Glutamatergic neuron (in vitro differentiated cells): ENCODE measurements at places on chromosomes 16 and 17. TPM values are rescaled to one million over a fixed set of nuclear protein-coding genes. Genes with fewer than 3 reads are reported as not detected.

ZG16 gene
- not detected for total RNA-seq

DNA sequence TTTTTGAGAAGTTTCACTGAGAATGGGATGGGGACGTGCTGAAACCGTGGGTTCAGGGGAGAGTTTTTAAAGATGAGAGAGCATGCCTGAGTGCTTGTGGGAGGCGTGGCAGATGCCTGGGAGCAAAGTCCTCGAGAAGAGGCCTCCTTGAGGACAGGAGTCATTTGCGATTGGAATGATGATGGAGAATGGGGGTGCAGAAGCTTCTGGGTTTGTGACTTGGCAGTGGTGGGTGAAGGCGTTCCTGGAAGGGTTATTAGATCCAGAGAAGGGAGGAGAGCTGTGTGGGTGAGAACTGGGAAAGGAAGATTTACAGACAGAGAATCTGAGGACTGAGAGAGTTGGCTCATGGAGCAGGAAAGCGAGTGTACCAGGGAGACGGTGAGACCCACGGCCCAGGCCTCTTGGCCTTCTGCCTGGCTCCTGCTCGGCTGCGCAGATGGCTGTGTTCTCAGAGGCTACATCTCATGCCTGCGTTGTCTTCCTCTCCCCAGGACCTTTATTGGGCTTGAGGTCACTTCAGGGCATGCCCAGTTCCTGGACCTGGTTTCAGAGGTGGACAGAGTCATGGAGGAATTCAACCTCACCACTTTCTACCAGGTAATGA is 8.6 kb upstream of the MMP15 start:
- no peak overlapping the region for H3K4me3 ChIP-seq
- peak; percentile 4 for DNase-seq
- H3K27me3 ChIP-seq, result no peaks in the 10 kb centered on the region
- H3K27ac ChIP-seq, result no peak overlapping the region

DNA sequence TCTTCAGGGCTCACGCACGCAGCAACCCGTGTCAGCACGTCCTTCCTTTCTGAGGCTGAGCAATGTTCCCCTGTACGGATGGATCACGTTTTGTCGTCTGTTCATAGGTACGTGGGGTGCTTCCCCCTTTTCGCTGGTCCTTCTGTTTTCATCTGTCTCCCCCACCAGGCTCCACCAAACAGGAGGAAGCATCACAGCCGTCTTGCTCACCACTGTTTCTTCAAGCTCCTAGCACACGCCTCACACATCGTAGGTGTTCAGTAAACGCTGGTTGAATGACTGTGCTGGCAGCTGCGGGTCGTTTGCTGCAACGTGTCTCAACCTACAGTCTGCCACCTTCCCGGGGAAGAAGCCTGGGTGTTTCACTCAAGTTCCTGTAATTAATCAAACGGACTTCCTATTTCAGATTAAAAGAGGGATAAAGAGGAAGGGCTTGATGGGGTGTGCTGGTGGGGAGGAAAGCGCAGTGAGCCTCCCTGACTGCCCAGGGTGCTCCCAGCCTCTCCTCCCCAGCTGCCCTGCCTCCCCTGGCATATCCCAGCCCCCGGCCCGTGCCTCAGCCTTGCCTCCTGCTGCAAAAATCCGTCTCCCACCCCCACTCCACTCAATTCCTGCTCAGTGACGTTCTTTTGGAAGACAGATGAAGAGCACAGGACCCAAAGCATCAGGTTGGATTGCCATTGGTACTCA is 76.7 kb upstream of the DOC2B start:
- H3K27me3 ChIP-seq, result peaks cover 2% of the 10 kb centered on the region
- peaks cover 36% of the 10 kb centered on the region for H3K36me3 ChIP-seq
- H3K27ac ChIP-seq, result no peak overlapping the region
- H3K4me1 ChIP-seq, result peaks cover 5% of the 10 kb centered on the region
- H3K4me3 ChIP-seq, result no peak overlapping the region
- no peak for DNase-seq

GRCh38 chr17:29567304-29567553 is 392 bp upstream of the ABHD15 start:
- no peaks in the 10 kb centered on the region for H3K36me3 ChIP-seq
- no peak overlapping the region for H3K27ac ChIP-seq
- DNase-seq, result no peak
- H3K4me1 ChIP-seq, result peaks cover 14% of the 10 kb centered on the region
- peaks cover 18% of the 10 kb centered on the region for H3K27me3 ChIP-seq

- H3K36me3 ChIP-seq, result no peaks in the 10 kb centered on the region
- H3K4me3 ChIP-seq, result no peak overlapping the region
- DNase-seq, result peak; percentile 16
- H3K27ac ChIP-seq, result peak overlapping the region; percentile 53
- peaks cover 4% of the 10 kb centered on the region for H3K4me1 ChIP-seq
- no peaks in the 10 kb centered on the region for H3K27me3 ChIP-seq
Observed at GRCh38 chr16:19014461-19014860, 30.7 kb downstream of the TMC7 start.

GRCh38 chr16:12303653-12304052 is 327.1 kb downstream of the SNX29 start:
- H3K36me3 ChIP-seq, result peaks cover 8% of the 10 kb centered on the region
- no peaks in the 10 kb centered on the region for H3K4me1 ChIP-seq
- H3K27me3 ChIP-seq, result peaks cover 5% of the 10 kb centered on the region
- no peak overlapping the region for H3K27ac ChIP-seq

GRCh38 chr16:88527186-88527936 is 42.8 kb upstream of the ZC3H18 start:
- H3K27ac ChIP-seq, result no peak overlapping the region
- H3K27me3 ChIP-seq, result peaks cover 11% of the 10 kb centered on the region
- H3K4me3 ChIP-seq, result no peak overlapping the region
- H3K36me3 ChIP-seq, result no peaks in the 10 kb centered on the region
- peaks cover 7% of the 10 kb centered on the region for H3K4me1 ChIP-seq

GNG13 gene
- total RNA-seq, result not detected

DNA sequence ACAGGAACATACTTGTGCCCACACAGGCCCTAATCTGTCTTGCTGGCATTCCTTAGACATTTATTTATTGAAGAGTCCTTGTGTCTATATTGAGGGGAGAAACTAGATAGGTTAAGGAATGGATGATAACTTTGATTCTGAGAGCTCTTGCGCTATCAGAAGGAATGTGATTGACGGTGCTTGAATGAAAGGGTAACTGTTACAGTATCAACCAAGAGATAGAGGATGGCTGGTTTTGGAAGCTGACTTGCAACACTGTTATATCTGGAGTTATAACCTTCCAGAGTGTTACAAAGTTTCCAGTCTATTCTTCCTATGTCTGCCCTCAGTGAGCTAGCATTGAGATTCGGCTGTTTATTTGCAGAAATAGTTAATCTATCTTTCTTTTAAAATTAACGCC is 36.5 kb downstream of the PRKCA start:
- no peaks in the 10 kb centered on the region for H3K4me1 ChIP-seq
- no peak for DNase-seq
- H3K36me3 ChIP-seq, result no peaks in the 10 kb centered on the region

GRCh38 chr17:69869667-69870066 is 205.4 kb upstream of the KCNJ16 start:
- no peaks in the 10 kb centered on the region for H3K36me3 ChIP-seq
- no peaks in the 10 kb centered on the region for H3K4me1 ChIP-seq
- no peak overlapping the region for H3K4me3 ChIP-seq
- no peak overlapping the region for H3K27ac ChIP-seq
- peaks cover 3% of the 10 kb centered on the region for H3K27me3 ChIP-seq

DNA sequence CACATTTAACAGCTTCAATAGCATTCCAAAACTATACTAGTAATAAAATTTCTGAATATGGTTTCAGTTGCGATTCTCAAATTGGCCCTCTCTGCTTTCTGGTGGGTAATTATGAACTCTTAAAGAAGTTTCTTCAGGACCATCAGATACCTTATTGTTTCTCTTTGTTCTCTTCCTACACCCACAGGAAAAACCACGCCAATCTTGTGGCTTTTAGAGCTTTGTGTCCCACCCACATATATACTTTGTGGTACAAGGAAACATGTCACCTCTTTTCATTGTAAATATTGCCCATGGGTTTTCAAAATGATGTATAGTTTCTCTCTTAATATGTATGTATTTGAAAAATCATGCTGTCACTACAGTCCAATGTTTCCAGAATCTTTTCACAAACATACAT is 12.1 kb downstream of the ABCA9 start:
- H3K4me3 ChIP-seq, result no peak overlapping the region
- DNase-seq, result no peak
- H3K27ac ChIP-seq, result no peak overlapping the region
- no peaks in the 10 kb centered on the region for H3K36me3 ChIP-seq
- no peaks in the 10 kb centered on the region for H3K4me1 ChIP-seq

CCL5 gene
- total RNA-seq, result not detected

- H3K27ac ChIP-seq, result no peak overlapping the region
- H3K4me3 ChIP-seq, result no peak overlapping the region
- no peak for DNase-seq
- H3K4me1 ChIP-seq, result no peaks in the 10 kb centered on the region
- peaks cover 2% of the 10 kb centered on the region for H3K27me3 ChIP-seq
Observed at GRCh38 chr16:79981814-79982213, 381.3 kb upstream of the MAF start.

GRCh38 chr17:64551461-64551860 is 44.7 kb downstream of the CEP95 start:
- H3K27ac ChIP-seq, result no peak overlapping the region
- no peaks in the 10 kb centered on the region for H3K27me3 ChIP-seq
- H3K4me3 ChIP-seq, result no peak overlapping the region
- H3K36me3 ChIP-seq, result no peaks in the 10 kb centered on the region
- no peak for DNase-seq
- peaks cover 12% of the 10 kb centered on the region for H3K4me1 ChIP-seq

- no peak overlapping the region for H3K4me3 ChIP-seq
- no peak overlapping the region for H3K27ac ChIP-seq
- H3K27me3 ChIP-seq, result peaks cover 2% of the 10 kb centered on the region
Observed at GRCh38 chr16:1526608-1527555, 6.6 kb upstream of the TMEM204 start.

DNA sequence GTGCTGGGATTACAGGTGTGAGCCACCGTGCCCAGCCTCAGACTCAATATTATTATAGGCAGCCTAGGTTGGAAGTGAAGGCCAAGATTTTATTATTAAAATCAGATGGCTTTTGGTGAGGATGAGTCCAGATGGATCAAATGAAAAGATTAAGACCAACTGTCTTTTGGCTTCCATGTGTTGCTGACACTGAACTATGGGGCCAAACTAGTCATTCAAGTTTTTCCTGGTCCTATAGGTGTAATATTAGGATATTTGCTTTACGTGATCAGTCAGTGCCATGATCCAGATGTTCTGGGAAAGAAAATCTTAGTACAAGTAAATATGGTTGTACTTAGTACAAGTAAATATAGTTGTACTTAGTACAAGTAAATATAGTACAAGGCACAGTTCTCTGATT is 140.6 kb downstream of the MAP2K6 start:
- H3K27me3 ChIP-seq, result no peaks in the 10 kb centered on the region
- H3K4me1 ChIP-seq, result no peaks in the 10 kb centered on the region
- H3K4me3 ChIP-seq, result no peak overlapping the region

SGSM2 gene
- total RNA-seq, result 111 TPM

- DNase-seq, result no peak
- H3K36me3 ChIP-seq, result peaks cover 6% of the 10 kb centered on the region
- peaks cover 3% of the 10 kb centered on the region for H3K27me3 ChIP-seq
- H3K4me1 ChIP-seq, result peaks cover 27% of the 10 kb centered on the region
- peak overlapping the region; percentile 44 for H3K27ac ChIP-seq
- H3K4me3 ChIP-seq, result peak overlapping the region; percentile 78
Observed at GRCh38 chr17:58760248-58760647, 4.6 kb downstream of the PPM1E start.

GRCh38 chr16:15601212-15601879 is 41.6 kb downstream of the MARF1 start:
- no peak for DNase-seq
- H3K4me3 ChIP-seq, result no peak overlapping the region
- no peak overlapping the region for H3K27ac ChIP-seq
- peaks cover 4% of the 10 kb centered on the region for H3K4me1 ChIP-seq
- peaks cover 7% of the 10 kb centered on the region for H3K27me3 ChIP-seq

HSD3B7 gene
- total RNA-seq, result 2.0 TPM

HOXB1 gene
- total RNA-seq, result not detected

GRCh38 chr17:75182319-75182568 is 515 bp downstream of the SUMO2 start:
- DNase-seq, result peak; percentile 61
- H3K4me1 ChIP-seq, result peaks cover 12% of the 10 kb centered on the region
- H3K27me3 ChIP-seq, result peaks cover 11% of the 10 kb centered on the region

DNA sequence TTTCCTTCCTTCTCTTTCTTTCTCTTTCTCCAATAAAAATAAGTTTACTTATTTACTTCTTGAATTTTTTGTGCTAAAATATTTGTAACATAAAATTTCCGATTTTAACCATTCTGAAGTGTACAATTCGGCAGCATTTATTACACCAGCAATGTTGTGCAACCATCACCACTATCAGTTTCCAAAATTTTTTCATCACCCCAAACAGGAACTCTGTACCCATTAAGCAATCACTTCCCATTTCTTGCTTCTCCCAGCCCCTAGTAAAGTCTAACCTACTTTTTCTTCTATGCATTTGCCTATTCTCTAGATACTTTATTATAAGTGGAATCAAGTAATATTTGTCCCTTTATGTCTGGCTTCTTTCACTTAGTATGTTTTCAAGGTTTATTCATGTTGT is 2.5 kb upstream of the HP start:
- H3K36me3 ChIP-seq, result peaks cover 10% of the 10 kb centered on the region
- DNase-seq, result no peak
- no peak overlapping the region for H3K4me3 ChIP-seq
- H3K4me1 ChIP-seq, result no peaks in the 10 kb centered on the region
- H3K27me3 ChIP-seq, result peaks cover 4% of the 10 kb centered on the region

- H3K27me3 ChIP-seq, result peaks cover 3% of the 10 kb centered on the region
- H3K36me3 ChIP-seq, result no peaks in the 10 kb centered on the region
- peaks cover 14% of the 10 kb centered on the region for H3K4me1 ChIP-seq
- no peak overlapping the region for H3K4me3 ChIP-seq
Observed at GRCh38 chr17:80519091-80519781, 25.4 kb upstream of the RPTOR start.

DNA sequence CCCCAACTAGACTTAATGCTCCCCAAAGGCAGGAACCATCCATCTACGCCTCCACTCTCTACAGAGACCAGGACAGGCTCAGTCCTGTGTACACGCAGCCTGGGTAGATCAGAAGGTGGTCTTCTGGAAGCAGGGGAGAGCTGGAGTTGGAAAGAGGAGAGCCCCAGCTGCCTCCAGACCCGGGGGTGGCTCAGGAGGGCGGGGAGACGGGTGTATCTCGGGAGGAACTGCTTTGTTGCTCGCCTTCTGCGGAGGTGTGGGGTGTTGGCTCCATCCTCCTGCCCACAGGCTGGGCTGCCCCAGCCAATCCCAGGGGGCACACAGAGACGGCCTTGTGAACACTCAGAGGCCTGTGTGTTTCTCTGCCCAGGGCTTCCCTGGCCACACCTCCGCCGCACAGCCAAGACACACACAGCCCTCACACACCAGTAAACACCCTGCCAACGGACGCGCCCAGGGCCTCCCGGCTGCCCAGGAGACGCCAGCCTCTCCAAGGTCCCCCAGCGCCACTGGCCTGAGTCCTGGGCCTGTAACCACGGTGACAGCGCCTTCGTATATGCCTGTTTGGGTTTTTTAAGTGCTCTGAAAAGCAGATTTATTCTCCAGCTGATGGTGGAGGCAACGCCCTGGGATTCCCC is 143.4 kb upstream of the CDC42EP4 start:
- H3K27ac ChIP-seq, result no peak overlapping the region
- H3K4me1 ChIP-seq, result peaks cover 5% of the 10 kb centered on the region
- peak; percentile 42 for DNase-seq
- H3K4me3 ChIP-seq, result no peak overlapping the region
- H3K27me3 ChIP-seq, result peaks cover 6% of the 10 kb centered on the region
